ENCODE measurements at places on chromosomes 4 and X. TPM values are rescaled to one million over a fixed set of nuclear protein-coding genes. Genes with fewer than 3 reads are reported as not detected.

NAA11 gene
- total RNA-seq: not detected

NLGN4X gene
- 0.13 TPM for total RNA-seq

PWWP3B gene
- 0.07 TPM for total RNA-seq

GRID2 gene
- not detected for total RNA-seq

CT45A5 gene
- total RNA-seq: not detected

TMEM192 gene
- total RNA-seq: 9.5 TPM

CFAP99 gene
- total RNA-seq: 0.20 TPM

RADX gene
- total RNA-seq: 6.9 TPM

MAGEA8 gene
- not detected for total RNA-seq

NSD2 gene
- 40.8 TPM for total RNA-seq

BEND2 gene
- total RNA-seq: not detected

PNMA6A gene
- 0.50 TPM for total RNA-seq

DCAF4L1 gene
- total RNA-seq: 0.10 TPM

KDR gene
- 0.10 TPM for total RNA-seq

GRCh38 chr4:108141213-108141950 is 27.4 kb downstream of the LEF1 start:
- no peak for DNase-seq

GRCh38 chr4:70197842-70198241 is 2.3 kb downstream of the ODAM start:
- DNase-seq: no peak

GRCh38 chrX:100600340-100600739 is 15.6 kb downstream of the TNMD start:
- DNase-seq: no peak

DNA sequence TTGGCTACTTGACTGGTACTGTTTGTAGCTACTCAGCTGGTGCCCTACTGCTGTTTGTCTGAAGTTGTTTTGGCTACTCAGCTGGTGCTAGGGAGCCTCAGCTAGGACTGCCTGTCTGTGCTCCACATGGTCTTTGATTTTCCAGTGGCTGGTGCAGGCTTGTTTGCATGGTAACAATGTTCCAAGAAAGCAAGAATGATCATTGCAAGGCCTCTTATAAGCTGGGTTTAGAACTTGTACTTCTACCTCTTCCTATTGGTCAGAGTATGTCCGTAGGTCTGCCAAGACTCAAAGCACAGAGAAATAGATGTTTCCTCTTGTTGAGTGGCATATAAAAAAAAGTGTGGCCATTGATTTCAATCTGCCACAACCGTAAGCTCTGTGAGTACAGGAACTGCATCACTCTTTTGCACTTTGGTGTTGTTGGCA is 17.6 kb downstream of the NFKB1 start:
- DNase-seq: peak; percentile 46

GRCh38 chr4:86848732-86849619 is at the start of gene SLC10A6:
TSS of gene SLC10A6 (minus strand) at chr4:86849384. CDS start at chr4:86849115, 269 bp downstream.
- no peak for DNase-seq

DNA sequence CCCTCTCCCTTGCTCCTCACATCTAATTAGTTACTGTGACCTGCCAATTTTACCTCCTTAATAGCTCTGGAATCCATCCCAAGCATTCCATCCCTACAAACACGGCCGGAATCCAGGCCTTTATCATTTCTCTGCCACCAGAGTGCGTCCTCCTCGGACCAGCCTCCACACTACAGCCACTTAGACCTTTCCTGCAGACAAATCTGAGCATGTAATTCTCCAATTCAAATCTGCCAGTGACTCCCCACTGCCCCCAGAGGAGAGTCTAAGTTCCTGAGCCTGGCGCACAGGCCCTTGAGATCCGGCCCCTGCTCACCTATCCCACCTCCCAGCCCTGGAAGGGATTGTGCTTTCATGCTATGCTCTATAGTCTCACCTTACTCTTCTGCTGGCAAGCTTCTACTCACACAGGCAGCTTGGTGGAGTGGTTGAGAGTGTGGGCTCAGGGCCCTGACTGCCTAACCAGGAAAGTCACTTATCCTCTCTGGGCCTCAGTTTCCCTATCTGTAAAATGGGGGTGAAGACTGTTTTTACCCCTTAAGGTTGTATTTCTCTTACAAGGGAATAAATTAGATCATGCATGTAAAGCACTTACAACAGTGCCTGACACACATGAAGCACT is 31.2 kb downstream of the PJA1 start:
- DNase-seq: no peak

- no peak for DNase-seq
Observed at GRCh38 chr4:53510321-53510720, 81.0 kb downstream of the LNX1 start.

DNA sequence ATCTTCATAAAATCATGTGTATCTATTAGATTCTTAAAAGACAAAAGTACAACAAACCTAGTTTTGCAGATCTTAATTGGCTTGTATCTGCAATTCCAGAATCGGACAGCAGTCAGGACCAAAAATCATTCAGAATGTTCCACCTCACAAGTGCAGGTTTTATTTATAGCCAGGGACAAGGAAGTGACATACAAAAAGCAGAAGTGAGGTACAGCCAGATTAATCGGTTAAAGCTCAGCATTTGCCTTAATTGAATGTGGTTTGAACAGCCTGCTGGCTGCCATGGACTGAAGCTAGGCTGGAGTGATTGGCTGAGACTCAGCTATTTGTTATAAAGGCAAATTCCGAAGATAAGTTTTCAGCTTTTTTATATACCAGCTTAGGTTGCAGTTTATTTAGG is 932.6 kb downstream of the C4orf33 start:
- no peak for DNase-seq

DNA sequence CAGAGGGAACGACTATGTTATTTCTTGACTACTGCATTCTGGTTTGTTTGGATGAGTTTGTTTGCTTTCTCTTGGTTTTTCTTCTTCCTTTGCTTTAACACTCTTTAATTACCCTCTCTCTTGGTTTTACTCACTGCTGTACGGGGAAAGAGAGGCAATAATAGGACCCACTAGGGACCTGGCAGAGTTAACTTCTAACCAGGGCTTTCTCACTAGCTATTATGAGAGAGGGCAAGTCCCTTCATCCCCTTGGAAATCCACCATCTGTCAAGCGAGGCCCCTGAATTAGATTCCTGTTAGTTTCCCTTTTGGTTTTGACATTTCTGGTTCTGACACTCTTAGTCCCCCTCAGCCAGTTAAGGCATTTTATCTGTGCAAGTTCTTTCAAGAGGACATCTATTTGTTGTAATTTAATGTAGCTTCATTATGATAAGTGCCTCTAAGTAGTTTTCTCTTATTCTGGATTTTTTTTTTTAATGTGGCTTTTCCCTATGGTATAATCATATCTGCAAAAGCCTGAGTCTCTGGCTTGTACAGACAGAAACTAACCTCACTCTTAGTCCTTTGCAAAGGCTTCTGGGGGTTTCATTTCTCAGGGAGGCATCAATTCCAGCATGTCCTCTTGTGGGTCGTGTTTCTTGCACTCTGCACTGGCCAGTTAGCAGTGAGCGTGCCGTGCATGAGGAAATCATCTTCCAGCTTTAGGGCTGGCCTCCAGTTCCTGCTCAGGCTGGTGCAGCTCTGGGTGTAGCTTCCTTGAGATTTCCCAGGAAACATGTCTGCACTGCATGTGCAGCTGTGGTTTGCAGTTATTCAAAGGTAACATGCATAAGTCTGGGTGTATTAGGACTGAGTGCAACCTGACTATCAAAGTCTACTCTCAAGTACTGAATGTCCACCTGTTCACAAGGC is 221.3 kb downstream of the STIM2 start:
- DNase-seq: no peak

DNA sequence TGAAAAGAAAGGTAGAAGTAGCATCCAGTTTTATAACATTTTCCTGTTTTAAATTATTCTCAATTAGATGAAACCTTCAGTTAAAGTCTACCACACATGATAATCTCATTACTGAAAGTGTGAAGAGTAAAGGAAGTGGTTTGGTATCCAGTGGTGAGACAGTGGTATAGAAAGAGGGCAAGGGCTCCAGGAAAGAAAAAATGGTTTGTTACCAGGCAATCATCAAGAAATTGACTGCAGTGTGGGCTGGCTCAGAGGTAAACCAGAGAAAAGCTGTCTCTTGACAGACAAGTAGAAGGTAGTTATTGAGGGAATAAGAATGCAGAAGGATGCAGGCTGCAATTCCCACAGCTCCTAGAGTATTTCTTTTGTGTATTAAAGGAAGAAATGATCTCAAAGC is 406.2 kb downstream of the TLL1 start:
- no peak for DNase-seq

DNA sequence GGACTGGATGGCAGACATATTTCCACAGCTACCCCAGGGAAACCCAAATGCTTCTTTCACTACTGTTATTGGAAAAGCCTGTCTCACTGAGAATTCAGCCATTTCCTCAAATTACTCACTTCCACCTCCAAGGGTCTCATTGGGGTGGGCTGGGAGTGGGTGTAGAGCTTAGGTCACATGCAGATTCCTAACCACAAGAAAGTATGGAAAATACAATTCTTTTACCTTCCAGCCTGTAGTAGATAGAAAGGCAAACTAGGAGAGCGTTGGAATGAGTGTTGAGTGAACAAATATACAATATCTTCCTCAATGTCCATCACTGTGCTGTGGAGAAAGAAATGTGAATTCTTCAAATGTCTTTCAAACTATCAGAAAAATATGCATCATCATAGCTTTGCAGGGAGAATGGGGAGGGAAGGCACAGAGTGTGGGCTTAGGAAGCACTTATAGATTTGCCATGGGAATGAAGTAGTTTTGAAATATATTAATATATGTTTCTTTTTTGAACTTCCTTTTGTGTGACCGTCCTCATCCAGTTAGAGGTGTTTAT is 245.3 kb upstream of the JADE1 start:
- no peak for DNase-seq

DNA sequence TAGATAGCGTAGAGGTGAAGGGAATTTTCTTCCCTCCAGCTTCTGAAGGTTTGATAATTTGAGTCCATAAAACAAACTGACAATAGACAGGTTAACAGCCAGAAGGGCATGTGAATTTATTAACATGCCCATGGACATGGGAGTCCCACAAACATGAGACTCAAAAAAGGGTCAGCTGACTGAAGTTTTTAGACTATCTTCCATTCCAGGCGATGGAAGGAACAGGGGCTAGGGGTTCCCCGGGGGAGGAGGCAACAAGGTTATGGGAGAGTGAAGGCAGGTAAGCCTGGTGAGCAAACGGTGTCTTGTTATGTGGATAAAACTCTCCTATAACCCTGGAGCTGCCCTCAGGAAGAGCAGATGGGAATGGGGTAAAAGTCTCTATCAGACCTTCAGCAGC is 81.5 kb upstream of the SORBS2 start:
- DNase-seq: no peak

DNA sequence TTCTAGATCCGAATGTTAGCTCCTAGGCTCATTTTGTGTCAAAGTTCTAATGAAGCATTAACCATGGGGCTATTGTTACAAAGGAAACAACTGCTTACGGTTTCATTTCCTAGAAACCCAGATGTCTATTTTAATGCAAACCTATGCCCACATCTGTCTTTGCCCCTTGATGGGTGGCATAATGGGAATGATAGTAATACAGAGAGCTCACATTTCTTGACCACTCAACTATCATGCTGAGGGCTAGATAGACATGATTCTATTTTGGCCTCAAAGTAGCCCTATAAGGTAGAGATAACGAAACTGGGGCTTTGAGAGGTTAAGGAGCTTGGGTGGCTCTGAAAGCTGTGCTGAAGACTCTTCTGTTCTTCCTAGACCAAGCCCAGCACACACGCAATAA is 1.9 kb downstream of the TLR7 start:
- DNase-seq: no peak

- DNase-seq: no peak
Observed at GRCh38 chr4:186669735-186670134, 53.9 kb downstream of the FAT1 start.

GRCh38 chr4:67700116-67700737 is 728 bp downstream of the UBA6 start:
- DNase-seq: peak; percentile 49

GRCh38 chr4:38601244-38601915 is 62.6 kb upstream of the KLF3 start:
- no peak for DNase-seq

- DNase-seq: no peak
Observed at GRCh38 chrX:131277543-131278136, 11.5 kb downstream of the IGSF1 start.

- DNase-seq: no peak
Observed at GRCh38 chr4:26893491-26893890, 32.9 kb downstream of the STIM2 start.

GRCh38 chr4:139674875-139675550 is 9.4 kb downstream of the MGST2 start:
- no peak for DNase-seq

- DNase-seq: no peak
Observed at GRCh38 chrX:104310090-104310489, 55.4 kb upstream of the ESX1 start.

- DNase-seq: no peak
Observed at GRCh38 chr4:7204656-7205387, 12.5 kb downstream of the SORCS2 start.

GRCh38 chr4:171812665-171813525 is at the start of gene GALNTL6:
TSS of gene GALNTL6 (plus strand) at chr4:171813404.
- DNase-seq: no peak

DNA sequence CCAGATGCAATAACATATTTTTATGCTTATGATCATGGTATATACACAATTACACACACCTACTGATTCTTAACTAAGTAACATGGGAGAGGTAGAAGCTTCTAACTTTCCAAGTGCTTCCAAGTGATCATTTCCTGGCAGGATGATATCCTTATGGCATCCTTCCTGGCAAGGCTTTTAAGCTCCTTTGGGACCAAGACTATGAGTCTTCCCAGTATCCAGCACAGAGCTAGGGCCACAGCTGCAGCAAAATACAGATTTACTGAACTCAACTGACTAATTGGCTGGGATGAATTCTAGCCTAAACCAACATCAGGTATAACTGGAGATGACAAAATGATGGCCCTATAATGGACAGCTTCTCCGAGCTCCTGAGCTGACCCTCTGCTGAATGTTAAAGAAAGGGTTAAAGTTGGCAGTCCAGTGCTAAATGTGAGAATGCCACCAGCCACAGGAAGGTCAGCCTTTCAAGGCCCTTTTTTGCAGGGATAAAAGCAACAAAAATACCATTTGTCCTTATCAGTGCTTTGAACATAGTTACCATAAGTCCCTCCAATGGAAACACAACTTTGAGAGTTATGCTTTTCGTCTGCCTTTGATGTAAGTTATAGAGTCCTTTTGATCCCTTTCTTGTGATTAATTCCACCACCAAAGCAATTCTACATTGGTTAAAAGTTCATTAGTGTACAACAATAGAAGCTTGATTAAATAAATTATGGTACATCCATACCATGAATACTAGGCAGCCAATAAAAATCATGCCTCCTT is 73.4 kb downstream of the MGST2 start:
- DNase-seq: no peak

GRCh38 chr4:15691346-15692135 is 9.9 kb downstream of the FAM200B start:
- DNase-seq: no peak

DNA sequence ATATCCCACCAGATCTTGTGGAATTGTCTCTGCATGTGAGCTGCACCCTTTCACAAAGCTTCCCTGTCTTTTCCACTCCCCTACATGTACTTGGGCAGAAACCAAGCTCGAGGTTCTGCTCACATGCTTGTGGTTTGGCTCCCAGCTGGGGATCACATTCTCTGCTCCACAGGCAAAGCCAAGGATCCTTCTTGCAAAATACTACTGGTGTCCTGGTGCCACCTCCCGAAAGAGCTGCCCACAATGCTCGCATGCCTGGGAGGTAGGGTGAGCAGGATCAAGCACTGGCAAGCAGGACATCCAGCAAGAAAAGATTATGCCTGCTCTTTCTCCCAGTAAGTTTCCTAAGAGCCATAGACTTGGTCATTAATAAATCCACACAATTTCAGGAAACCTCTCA is 45.1 kb upstream of the PPARGC1A start:
- no peak for DNase-seq

GRCh38 chr4:76802236-76803021 is 95.5 kb downstream of the SOWAHB start:
- DNase-seq: no peak

All from T-cell (primary cell).